ENCODE measurements at places on chromosomes 5 and 9.

DNA sequence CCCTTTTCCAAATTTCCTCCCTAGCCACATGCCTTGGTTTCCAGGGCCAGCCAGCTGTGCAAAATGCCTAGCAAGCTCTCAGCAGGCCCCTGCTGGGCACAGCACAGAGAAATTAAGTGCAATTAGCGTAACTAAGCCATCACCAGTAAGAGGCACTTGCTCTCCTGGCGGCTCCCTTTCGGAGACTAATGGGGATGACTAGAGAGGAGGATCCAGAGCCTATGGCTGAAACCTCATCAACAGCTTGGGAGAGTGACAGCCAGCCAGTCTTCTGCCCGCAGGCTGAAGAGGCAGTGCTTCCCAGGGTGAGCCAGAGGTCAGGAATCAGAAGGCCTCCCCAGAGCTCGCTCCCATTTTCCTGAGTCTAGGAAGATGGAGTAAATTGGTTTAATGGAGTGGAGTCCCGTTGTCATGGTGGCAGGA is 108.4 kb downstream of the KCNIP1 start:
- no peak for DNase-seq

- DNase-seq = no peak
Observed at GRCh38 chr9:135905380-135906258, 1.7 kb downstream of the CAMSAP1 start.

GRCh38 chr9:128097543-128098296 is 29.7 kb downstream of the SLC25A25 start:
- DNase-seq = no peak

- no peak for DNase-seq
Observed at GRCh38 chr5:35383041-35383440, 152.8 kb upstream of the PRLR start.

- no peak for DNase-seq
Observed at GRCh38 chr5:155866971-155867370, 460.0 kb upstream of the SGCD start.

DNA sequence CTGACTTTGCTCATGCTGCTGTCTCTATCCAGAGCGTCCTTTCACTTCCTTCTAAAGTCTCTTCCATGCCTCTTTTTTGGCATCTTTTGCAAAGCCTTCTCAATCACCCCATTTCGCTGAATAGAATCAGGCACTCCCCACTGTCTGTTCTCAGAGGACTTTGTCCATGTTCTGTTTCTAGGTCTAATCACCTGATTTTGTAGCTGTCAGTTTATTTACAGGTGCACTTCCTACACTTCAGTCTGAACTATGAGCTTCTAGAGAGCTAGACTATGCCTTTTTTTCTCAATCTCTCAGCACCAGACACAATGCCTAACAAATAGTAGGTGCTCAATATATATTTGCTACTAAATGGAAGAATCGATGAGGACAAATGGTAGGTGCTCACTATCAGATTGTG is 29.9 kb downstream of the TLR4 start:
- DNase-seq = no peak

DNA sequence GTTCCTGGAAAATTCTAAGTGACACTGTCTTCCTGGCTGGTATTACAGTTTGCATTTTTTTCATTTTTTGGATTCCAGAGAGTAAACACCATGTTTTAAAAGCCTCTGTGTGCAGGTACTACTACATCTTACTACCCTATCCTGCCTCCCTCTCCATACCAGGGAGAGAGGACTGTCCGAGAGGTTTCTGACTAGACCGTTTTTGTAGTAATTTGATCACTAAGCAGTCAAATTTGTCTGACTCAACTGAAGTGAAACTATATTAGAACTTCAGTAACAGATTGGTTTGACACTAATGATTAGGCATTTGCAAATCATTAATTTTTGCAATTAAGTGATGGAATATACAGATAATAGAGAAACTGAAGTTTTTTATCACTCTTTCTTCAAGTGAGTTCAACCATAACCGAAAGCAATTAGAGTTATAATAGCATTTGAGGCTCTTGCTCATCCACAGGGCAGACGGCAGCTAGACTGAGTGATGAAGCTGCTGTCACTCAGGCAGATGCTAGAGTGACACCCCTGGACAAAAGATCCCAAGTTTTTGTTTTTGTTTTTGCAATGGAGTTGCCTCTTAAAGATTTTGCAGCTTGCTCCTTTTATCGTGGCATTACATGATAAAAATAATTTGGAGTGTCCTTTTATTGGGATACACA is 44.3 kb downstream of the SMARCA2 start:
- DNase-seq = no peak

DNA sequence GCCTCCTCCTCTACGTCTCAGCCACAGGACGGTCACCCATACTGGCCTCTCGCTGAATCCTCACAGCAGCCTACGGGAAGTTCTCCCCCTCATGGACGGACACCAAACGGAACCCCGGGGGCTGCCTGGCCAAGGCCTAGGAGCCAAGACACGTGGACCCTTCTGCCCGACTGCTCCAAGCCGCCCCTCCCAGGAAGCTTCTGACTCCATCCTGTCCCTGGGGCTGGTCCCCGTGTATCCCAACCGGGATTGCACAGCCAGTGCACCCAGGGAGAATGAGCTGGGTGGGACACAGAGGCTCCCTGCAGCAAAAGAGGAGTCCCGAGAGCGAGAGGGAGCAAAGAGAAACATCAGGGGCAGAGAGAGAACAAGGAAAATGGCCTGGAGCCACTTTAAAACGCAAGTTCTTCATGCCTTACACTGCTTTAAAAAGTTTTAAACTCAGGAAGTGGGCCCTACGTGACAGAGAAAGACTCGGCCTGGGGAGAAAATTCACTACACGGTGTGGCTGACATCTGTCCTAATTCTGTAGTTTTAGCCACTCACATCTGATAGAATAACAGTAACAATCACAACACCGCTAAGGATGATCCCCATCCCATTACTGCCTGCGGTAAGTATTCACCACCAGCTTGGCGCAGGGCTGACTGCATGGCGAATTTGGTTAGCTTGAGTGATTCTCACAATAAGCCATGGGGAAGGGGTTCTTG is 3.0 kb downstream of the FAM78A start:
- DNase-seq = peak; percentile 43

GRCh38 chr5:142669477-142669876 is 16.4 kb downstream of the FGF1 start:
- no peak for DNase-seq

DNA sequence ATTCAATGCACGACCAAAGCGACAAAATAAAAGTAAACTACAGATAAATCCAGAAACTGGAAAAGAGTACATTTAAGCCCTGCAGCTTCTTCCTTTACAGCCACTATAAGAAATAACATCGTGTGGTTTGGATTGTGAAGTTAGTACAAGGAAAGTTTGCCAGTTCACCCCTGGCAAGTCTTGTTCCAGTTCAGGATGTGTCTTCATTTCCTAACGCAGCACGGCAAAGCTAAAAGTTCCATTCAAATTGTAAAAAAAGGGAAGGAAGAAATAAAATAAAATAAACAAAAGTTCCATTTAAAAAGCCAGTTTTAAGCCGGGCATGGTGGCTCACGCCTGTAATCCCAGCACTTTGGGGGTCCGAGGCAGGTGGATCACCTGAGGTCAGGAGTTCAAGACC is 83.3 kb upstream of the RETREG1 start:
- no peak for DNase-seq

- DNase-seq = no peak
Observed at GRCh38 chr5:125452991-125453390, 706.6 kb upstream of the ZNF608 start.

GRCh38 chr5:33321026-33321425 is 119.7 kb upstream of the TARS1 start:
- DNase-seq = no peak

DNA sequence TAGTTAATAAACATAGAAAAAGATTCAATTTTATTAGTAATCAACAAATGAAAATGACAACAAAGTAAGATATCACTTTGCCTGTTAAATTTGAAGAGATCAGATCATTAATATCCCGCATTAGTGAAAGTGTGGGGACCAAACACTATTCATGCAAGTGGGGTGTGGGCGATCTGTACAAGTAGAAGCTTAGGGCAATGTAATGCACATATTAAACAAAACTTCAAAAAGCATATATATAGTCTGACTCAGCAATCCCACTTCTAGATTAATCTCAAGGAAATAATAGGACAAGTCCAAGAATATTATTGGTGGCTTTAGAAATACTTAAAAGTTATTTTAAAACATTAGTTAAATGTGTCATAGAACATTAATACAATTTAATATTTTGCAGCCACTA is 188.5 kb downstream of the LRRC70 start:
- DNase-seq = no peak

DNA sequence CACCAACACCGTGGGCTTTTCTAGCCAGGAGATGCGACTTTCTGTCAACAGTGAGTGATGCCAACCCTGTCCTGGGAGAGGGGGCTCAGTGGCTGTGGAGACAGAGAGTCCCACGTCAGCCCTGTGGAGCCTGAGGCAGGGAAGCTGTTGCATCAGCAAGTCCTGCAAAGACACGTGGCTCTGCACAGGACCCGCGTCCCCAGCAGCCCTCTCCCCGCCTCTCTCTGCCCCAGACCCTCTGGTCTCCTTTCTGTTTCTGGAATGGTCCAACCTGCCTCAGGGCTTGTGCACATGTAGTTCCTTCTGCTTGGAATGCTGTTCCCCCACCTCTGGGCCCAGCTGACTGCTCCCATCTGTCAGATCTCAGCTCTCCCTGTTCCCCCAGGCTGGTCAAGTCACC is 60.4 kb downstream of the HMCN2 start:
- no peak for DNase-seq

- no peak for DNase-seq
Observed at GRCh38 chr9:108377881-108378280, 477.9 kb downstream of the ACTL7B start.

DNA sequence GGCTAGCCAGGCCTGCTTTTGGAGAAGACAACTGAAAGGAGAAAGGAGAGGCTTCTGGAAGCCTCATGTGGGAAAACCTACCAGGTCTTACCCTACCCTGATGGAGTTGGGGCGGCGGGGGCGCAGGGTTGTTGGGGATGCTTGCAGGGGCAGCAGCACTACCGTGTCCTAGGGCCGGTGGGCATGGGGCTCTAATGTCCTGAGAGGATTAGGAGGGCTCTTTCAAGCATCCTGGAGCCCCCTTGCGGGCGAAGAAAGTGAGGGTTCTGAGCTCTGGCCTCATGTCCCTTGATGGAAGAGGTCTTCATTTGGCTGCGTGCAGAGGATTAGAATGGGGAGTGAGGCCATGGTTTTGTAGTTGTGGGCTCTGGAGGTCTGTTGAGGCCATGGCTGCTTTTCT is 86.9 kb upstream of the PITX1 start:
- DNase-seq = no peak

- DNase-seq = no peak
Observed at GRCh38 chr9:124741662-124742061, 29.4 kb downstream of the NR6A1 start.

GRCh38 chr9:4306777-4307121 is 6.9 kb upstream of the GLIS3 start:
- no peak for DNase-seq

GRCh38 chr5:142803428-142804125 is 33.4 kb downstream of the ARHGAP26 start:
- no peak for DNase-seq

- DNase-seq = no peak
Observed at GRCh38 chr9:98899408-98900056, 44.2 kb upstream of the COL15A1 start.

DNA sequence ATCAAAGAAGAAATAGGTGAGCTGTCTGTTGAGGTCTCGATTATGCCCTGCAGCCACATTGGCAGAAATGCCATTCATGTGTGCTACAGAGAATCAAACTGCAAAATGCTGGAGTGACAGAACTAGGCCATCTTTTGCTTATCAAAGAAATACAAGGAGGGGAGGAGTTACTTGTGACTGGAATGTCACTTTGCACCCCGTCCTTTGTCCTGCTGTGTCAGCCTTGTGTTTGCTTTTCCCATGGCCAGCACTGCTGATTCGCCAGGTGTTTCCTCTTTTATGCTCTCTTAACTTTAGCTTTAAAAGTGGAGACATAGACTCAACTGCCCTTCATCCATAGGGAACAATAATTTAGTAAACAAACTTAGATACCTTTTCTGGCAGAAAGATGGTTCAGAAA is 54.3 kb downstream of the SLC46A2 start:
- no peak for DNase-seq

- DNase-seq = no peak
Observed at GRCh38 chr9:100561256-100561655, 16.6 kb upstream of the CAVIN4 start.

DNA sequence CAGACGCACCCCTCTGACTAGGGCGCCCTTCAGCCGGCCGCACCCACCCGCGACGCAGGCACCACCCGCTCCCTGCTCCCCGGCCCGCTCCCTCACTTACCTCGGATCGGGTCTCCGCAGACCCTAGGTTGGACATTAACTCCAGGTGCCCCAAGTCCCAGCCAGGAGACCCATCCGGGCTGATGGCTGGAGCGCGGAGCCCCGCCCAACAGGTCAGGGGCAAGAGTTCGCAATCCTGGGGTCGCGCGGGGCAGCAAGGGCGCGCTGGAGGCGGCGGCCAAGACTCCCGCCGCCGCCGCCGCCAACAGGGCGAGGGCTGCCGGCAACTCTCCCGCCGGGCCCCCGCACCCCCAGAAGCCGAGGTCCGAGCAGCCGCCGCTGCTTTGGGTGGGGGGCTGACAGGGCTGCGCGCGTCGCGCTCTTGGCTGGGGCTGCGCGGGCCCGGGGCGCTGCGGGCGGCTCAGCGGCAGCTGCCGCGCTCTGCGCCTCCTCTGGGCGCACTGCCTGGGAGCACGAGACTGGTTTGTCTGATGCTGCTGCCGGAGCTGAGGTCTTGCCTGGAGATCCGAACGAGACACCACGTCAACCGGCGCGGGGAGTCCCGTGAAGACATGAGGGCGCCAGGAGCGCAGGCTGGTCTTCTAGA is at the start of gene GDNF:
TSS of gene GDNF (minus strand) at position 635 of the 646 bp plus-strand sequence. CDS start 5,245 bp downstream, outside the sequence.
- no peak for DNase-seq

DNA sequence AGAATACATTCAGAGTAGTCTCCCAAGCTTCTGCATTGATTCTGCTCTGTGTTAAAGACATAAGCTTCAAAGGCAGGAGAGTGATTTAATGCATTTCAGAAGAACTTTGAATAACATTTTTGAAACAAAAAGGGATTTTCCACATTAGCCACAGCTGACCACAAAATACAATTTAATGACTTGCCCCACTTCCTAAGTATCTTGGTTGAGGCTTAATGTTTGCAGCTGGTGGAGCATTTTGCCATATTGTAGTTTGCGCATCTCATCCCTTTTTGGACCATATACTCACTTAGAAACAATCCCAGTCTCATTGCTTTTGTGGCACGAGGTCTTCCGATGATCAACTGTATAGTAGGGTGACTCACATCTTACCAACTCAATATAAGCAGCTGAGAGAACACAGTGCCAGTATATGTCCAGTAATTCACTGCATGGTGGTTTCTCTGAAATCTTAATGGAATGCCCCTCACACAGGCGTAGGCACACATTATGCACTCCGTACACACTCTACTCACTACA is 455.8 kb upstream of the PTGER4 start:
- no peak for DNase-seq

DNA sequence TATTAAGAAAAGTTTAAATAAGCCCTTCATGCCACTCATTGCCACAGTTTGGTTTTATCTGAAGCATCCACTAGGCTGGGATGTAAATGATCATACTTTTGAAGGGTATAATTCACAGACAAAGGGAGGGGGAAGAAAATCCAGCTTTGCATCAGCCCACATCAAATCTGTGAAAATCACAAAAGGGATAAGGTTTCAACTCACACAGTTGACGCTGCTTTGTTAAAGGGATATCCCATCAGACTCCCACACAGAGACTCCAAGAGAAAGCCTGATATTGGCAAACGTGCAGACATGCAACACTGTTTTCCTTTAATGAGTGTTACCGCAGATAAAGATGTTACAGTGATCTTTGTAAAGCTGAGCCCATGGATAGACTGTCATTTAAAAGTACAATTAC is 602.9 kb downstream of the TLE1 start:
- no peak for DNase-seq
